HS-27A (cell line): ENCODE measurements at places on chromosomes 3 and 15.

DNA sequence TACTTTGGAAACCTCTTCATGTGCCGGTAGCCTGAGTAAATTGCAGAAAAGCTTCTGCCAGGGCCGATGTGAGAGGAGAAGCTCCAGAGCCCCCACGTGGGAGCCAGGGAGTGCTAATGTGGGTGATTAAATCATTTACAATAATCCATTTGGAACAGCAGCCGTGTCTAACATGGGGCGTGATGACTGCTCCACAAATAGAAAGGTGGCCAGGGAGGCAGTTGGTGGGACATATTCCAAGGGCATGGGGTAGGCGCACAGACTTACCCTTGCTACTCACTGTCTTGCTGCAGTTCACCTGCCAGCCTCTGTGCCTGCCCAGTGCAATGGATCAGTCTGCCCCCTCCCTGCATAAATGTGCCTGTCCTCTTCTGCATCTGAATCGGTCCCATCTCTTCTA lies 39.3 kb upstream of the INSYN1 start:
- no peak for DNase-seq

- DNase-seq, result no peak
Measured at GRCh38 chr15:92012881-92013280, 159.4 kb downstream of the SLCO3A1 start.

DNA sequence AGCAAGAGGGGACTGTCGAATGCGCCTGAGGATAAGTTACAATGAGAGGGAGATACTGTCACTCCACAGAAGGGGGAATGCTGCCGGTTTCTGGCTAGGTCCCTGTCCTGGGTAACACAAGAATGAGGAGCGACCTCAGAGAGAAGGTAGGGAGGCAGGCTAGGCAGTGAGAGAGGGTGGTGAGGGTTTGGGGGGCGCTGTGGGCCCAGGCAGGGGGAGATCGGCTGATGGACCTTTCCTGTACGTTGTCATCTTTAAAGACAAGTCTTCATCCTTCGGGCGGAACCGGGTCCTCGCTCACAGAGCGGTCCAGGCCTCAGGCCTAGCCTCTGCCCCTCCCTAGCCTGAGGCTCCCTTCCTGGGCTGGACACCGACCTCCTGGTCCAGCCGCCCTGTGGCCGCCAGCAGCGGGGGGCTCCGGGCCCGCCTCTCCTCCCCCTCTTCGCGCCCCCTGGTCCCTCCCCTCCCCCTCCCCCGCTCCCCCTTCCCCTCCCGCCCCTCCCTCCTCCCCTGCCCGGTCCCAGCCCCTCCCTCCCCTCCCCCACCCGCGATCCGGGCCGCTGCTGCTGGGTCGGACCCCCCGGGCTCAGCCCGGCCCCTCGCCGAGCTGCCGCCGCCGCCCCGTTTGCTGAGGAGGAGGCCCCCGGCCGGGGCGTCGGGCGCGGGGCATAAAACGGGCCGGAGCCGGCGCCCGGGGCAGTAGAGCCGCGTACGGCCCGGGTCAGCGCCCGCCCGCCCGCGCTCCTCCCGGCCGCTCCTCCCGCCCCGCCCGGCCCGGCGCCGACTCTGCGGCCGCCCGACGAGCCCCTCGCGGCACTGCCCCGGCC lies at the start of gene CHRD:
Gene CHRD, plus strand, starts transcription at position 697 of the 827 bp plus-strand sequence. CDS start 265 bp downstream, outside the sequence.
- DNase-seq, result no peak

DNA sequence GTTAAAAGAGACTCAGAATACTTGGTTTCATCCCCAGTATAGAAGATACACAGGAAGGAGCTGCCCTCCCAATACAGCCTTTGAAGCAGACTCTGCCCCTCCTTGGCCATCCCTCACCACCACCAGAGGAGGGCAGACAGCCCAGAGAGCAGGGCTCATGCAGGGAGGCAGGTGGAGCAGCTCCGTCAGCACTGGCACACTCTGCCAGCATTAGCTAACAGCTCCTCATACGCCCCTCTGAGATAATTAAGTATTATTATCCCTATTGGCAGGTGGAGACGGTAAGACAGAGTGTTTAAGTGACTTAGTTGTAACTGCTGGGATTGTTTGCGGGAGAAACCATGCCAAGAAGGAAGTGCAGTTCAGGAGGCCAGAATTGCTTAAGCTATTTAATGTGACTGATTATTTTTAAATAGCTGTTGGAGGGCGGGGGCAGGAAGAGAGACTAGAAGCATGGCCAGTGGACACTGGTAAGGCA lies 434.0 kb downstream of the EPHB1 start:
- no peak for DNase-seq

GRCh38 chr3:155370198-155370597 lies 76.7 kb upstream of the STRIT1 start:
- no peak for DNase-seq
